ENCODE measurements at places on chromosomes 12 and 14. TPM values are rescaled to one million over a fixed set of nuclear protein-coding genes. Genes with fewer than 3 reads are reported as not detected.

Gene KRT73
- total RNA-seq = not detected

Gene NOVA1
- not detected for total RNA-seq

Gene GPR132
- total RNA-seq = under 0.01 TPM

Gene CDH24
- 3.3 TPM for total RNA-seq

Gene SERPINA1
- total RNA-seq = 0.29 TPM

Gene RPL10L
- total RNA-seq = not detected

Gene RASSF3
- total RNA-seq = 12.7 TPM

Gene GNB3
- 1.4 TPM for total RNA-seq

Gene RPGRIP1
- total RNA-seq = under 0.01 TPM

Gene LGR5
- not detected for total RNA-seq

Gene EXOC3L4
- total RNA-seq = not detected

Gene PTPN6
- total RNA-seq = 0.36 TPM

Gene PRKCH
- total RNA-seq = 3.2 TPM

Gene VIPAS39
- total RNA-seq = 34.0 TPM

Gene EML1
- total RNA-seq = 38.0 TPM

Gene TSHR
- not detected for total RNA-seq

Gene GZMB
- not detected for total RNA-seq

Gene AQP5
- total RNA-seq = not detected

Gene REP15
- total RNA-seq = 3.5 TPM

Gene CCDC196
- total RNA-seq = not detected

Gene CRIP1
- 5.0 TPM for total RNA-seq

Gene BBOF1
- 15.9 TPM for total RNA-seq

Gene RHOJ
- 3.8 TPM for total RNA-seq

Gene SLC10A1
- total RNA-seq = not detected
